Activated T-helper 1 cell treated with anti-CD3 and anti-CD28 coated beads, Interleukin-12 subunit alpha, Interleukin-12 subunit beta, Interleukin-2, Interleukin-4 antibody, amounts not matched to agents 30 ng/mL and 10 ng/mL and 1 ng/mL, durations not matched to agents 14 hours and 24 hours and 36 hours (primary cell): ENCODE measurements at places on chromosomes 11 and 22.

DNA sequence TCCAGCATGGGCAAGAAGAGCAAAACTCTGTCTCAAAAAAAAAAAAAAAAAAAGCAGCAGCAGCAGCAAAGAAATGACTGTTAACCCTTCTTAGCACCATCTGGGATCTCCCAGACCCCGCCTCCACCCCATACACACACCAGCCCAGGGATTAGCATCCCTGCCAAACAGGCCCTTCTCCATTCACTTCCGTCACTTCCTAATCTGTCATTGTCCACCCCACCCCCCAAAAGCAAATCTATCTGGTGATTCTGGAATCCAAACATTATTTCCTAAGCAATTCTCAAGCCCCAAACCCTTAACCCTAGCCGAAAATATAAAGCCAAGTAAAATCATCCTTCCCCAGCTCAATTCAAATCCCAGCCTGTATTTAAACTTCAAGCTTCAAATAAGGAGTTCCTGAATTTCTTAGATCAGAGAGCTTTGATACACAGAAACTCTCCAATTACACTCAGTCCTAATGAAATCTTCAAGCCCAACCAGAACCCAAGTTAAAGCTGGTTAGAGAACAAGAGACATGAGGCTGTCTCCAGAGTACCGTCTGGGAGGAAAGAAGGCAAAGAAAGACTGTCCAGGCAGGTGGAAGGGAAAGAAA is 6.0 kb upstream of the AHNAK start:
- no peak for DNase-seq

- no peak for DNase-seq
These were observed 134.9 kb upstream of the ZC3H12C start for GRCh38 chr11:109958131-109958820.

DNA sequence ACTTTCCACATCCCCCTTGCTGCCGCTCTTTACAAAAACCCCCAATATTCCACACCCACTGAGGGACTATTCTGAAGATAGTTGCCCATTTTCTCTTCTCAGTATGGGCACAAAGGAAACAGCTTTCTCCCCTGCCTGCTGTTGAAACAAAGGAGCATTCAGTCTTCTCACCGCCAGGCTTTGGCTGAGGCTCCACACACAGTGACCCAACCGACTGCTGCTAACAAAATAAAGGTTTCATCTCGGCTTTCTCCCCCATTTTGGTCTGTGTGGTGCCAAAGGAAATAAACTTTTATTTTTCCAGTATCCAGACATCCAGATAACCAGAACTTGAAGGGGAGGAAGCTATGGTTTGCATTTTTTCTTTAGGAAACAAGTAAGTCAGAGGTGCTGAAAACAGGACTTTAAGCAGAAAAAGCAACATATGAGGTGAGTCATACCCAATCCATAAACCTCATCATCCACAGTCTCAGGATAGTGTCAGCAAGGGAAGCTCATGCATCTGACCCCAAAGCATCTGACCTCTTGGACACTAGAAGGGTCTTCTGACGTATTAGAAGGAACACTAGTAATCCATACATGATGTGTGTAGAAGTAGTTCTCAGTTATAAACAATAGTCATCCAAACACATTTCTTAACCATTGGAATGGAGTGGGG is 6.4 kb downstream of the CLMP start:
- DNase-seq = no peak

GRCh38 chr11:1196516-1197391 is 26.1 kb upstream of the MUC5B start:
- DNase-seq = no peak

GRCh38 chr11:70826541-70827335 is 425.6 kb downstream of the SHANK2 start:
- no peak for DNase-seq

DNA sequence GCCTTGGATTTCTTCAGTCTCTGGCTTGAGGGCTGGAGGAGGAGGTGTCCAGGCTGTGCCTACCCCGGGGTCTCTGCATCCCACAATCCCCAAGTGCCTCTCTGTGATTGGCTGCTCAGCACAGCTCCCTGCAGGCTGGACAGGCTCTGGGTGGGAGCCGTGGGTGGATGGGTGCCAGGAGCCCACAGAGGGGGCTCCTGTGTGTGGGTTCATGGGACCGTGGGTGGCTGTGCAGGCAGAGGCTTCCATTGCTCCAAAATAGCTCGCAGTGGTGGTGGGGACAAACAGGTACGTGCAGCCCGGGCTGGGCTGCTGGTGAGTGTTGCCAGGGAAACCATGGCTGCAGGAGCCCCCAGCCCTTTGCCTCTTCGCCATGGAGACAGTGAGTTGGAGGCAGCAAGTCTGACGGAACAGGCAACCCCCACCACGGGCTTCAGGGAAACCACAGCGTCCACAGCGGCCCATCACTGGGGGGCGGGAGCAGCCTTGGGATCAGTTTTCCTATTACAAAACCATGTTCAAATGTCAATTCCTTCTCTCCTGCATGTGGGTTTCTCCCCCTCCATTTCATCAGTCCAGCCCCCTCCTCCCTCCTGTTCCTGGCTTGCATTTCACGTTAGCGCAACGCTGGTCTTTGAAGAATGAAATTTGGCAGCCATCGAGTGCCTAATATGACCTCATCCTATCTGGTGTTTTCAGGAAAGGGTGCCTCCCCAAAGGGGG is 155.2 kb downstream of the TRIM29 start:
- no peak for DNase-seq

DNA sequence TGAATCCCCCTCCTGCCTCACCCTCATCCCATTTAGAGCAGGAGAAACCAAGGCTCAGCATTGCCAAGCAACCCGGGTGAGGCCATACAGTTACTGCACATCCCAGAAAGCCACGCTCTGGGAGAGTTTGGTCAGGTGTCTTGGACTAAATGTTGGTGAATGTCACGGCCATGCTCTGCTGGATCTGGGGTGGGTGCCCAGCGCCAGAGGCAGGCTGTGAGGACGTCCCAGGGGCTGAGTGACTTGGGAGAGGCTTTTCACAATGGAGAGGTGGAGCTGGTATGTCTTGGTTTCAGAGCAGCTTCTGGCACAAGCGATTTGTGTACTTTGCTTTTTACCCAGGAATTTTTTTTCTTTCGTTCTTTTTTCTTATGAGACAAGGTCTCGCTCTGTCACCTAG is 6.6 kb downstream of the SERHL2 start:
- DNase-seq = no peak

DNA sequence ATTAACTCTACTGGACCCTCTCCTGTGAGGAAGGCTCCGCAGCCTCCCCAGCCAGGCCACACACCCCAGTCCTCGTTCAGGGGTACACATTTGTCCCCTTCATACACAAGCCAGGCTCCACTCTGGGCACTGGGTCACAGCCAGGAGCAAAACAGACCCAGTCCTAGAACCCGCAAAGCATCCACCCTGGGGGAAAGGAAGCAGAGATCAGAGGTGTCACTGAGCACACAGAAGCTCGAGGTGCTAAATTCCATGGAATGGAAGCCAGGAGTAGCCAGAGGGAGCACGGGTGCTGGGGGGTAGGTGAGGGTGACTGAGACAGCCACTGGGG is 43.6 kb upstream of the TH start:
- no peak for DNase-seq

DNA sequence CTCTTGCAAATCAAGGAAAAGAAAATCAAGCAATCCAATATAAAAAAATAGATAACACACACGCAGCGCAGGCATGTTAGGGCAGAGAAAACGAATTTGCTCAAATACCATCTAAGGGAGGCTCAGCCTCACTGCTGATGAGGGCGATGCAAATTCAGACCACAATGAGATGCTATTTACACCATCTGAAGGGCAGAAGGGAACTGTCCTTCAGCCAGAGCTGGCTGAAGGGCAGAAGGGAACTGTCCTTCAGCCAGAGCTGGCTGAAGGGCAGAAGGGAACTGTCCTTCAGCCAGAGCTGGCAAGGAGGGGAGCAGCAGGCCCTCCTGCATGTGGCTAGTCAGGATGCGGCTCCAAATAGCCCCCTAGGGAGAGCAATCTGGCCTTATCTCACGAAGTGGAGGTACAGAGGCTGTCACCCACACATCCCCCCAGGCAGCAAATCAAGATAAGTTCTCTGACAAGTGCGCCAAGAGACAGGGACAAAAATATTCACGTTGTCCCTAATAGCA is 7.6 kb upstream of the SLC39A13 start:
- no peak for DNase-seq

DNA sequence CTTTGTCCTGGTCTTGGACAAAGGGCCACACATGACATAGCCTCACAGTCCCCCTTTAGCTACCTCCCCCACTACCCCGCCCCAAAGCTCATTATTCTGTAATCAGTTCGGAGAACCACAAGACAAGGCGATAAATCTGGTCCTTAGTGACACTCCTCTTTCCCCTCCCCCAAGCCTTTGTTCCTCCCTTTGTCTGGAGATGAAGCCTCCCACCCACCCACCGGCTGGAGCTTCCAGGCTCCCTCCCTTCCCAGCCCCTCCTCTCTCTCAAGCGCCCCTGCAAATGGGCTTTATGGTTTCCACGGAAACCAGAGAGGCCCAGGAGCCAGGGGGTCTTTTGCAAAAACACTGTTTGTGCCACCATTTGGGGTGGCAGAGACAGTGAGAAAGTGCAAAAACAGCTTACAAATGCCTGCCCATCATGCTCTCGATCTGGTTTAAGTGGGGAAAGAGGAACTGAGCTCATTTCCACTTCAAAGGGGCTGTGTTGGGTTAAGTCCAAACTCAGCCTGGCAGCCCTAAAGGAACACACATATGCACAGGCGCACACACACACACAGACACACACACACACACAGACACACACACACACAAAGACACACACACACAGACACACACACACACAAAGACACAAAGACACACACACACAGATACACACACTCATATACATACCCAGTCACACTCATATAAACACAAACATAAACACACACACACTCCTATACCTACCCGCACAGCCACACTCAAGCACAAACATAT is 23.5 kb downstream of the APLNR start:
- no peak for DNase-seq

GRCh38 chr11:134357545-134357839 is 25.7 kb downstream of the GLB1L2 start:
- DNase-seq = no peak

DNA sequence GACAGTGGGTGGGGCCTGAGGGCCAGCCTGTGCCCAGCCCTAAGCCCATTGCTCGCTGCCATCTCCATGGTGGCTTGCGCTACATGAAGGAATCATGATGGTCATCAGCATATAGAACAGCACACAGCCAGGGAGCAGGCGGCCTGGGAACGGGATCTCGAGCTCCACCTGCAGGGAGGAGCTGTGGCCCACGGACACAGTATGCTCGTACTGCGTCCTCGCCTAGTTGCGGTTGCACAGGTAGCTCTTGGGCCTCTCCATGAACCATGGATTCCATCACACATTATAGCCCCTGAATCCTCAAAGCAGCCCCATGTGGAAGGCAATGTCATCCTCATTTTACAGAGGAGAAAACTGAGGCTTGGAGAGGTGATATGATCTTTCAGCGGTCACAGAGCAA is 15.1 kb downstream of the SEC14L4 start:
- no peak for DNase-seq

DNA sequence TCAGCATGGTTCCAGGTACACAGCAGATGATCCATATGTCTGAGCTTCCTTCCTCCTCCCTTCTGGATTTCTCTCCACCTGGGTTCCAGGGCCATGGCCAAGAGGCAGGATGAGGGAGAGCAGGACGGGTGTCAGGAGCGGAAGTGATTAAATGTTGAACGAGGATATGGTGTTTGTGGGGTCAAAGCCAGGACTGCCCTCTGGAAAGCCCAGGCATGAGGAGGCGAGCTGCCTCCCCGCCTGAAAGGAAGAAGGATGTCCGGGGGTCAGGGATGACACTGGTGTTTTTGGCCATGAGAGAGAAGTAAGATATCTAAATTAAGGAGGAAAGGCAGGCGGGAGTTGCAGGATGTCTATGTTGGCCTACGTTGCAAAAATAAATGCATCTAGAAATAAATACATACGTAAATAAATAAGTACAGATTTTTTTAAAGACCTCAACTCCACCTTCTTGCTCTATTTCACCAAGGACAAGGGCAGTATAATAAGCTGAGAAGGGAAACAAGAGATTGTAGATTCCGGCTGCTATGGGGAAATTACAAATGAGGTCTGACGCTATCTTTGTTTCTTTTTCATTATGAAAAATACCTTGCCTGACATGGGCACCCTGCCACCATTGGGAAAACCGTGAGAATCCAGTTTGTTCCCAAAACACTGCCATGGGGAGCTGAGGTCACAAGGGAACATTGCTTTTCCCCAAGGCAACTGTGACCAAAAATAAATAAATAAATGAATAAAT is 27.6 kb upstream of the LIPT2 start:
- DNase-seq = no peak

DNA sequence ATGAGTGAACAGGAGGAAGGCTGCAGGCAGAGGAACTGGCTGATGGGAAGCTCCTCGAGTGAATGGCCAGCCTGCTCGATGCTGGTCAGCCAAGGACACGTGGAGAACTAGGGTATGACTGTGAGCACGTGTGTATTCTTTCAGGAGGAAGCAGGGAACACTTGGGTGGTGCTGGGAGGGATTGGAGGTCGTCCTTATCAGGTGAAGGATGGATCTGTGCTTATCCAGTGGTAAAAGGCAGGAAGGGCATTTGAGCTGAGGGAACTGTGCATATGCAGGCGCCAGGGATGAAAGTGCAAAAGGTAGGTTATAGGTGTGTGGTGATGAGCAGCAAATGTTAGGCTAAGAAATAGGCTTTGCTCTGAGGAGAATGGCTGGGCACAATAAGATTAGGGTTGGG is 9.7 kb upstream of the SLCO2B1 start:
- no peak for DNase-seq

GRCh38 chr11:6249770-6250555 is 9.7 kb upstream of the CCKBR start:
- no peak for DNase-seq

DNA sequence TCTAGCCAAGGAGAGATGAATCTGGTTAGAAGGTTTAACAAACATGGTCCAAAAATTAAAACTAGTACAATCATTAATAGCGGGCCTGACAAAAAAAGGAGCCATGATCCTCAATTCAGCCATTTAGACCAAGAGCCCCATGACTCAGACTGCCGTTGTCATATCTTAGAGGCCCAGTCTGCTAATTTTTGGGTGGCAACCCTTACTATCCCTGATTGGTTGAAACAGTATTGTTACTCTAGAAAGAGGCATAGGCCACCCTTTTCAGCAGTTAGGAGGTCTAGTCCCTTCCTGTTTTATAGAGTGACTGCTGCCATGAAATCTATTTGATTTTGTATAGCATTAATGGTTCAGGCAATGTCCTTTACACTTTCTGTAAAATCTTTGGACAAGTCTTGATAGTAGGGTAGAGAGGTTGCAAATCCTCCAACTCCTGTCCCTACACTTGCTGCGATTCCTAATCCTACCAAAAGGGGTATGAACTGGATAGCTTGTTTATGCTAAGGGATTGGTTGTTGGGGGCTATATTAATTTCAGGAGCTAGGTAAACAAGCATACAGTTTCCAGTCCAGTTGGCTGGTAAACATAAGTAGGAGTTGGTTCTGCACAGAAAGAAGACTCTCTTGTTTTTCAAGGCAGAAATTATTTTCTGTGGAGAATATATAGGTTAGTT is 1056.3 kb upstream of the CNTN5 start:
- DNase-seq = no peak

GRCh38 chr11:87019613-87020271 is 18.0 kb upstream of the TMEM135 start:
- DNase-seq = no peak
